Progenitor cell of endocrine pancreas (in vitro differentiated cells): ENCODE measurements at places on chromosomes 7 and 10. TPM values are rescaled to one million over a fixed set of nuclear protein-coding genes. Genes with fewer than 3 reads are reported as not detected.

GRCh38 chr10:60048091-60048501, 141.7 kb upstream of the CCDC6 start:
- peaks cover 8% of the 10 kb centered on the region for H3K36me3 ChIP-seq
- H3K27me3 ChIP-seq, result no peaks in the 10 kb centered on the region
- peaks cover 22% of the 10 kb centered on the region for H3K4me1 ChIP-seq
- DNase-seq, result no peak

DNA sequence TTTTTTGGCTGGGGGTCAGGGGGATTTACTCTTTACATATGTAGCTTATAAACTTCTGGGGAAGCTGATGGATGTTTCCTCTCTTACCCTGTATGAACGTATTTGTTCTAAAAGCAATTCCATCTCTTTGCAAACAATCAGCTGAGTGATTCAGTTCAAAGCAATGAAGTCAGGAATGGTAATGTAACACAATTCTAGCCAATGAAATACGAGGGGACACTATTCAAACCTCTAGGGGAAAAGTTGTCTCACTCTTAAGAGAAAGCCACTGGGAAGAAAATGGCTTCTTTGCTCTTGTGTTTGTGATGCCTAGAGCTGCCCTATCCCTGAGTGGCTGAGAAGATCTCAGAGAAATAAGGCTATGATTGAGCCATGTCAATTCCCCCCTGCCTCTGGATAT, 134.8 kb upstream of the SEMA3C start:
- H3K27ac ChIP-seq, result no peak overlapping the region
- H3K4me3 ChIP-seq, result no peak overlapping the region
- H3K27me3 ChIP-seq, result no peaks in the 10 kb centered on the region

GRCh38 chr10:78712147-78712546, 356.6 kb upstream of the ZMIZ1 start:
- H3K4me1 ChIP-seq, result peaks cover 11% of the 10 kb centered on the region
- H3K36me3 ChIP-seq, result no peaks in the 10 kb centered on the region
- H3K27ac ChIP-seq, result no peak overlapping the region
- DNase-seq, result no peak

WDFY4 gene
- 0.07 and 0.16 TPM in 2 replicates for total RNA-seq

GRCh38 chr7:25854608-25855497, 297.1 kb upstream of the NFE2L3 start:
- peak overlapping the region; percentile 90 for H3K27ac ChIP-seq
- H3K36me3 ChIP-seq, result no peaks in the 10 kb centered on the region
- H3K27me3 ChIP-seq, result peaks cover 28% of the 10 kb centered on the region
- peaks cover 20% of the 10 kb centered on the region for H3K4me1 ChIP-seq

DNA sequence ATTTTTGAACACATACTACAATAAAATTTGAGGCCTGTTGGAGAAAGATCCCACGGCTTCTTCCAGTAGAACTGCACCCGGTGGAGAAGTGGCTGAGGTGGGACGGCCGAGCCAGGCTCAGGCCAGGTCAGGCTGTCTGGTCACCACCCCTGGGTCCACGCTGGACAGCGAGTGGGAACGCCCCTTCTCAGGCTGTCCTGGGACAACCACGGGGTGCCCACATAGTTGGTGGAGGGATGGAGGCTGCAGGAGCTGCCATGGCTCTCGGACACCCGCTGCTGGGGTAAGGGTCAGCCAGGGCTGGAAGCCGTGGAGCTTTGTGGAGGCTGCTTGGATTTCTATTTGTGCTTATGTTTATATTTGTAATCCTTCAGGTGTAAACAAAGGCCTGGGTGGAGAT, 206.5 kb downstream of the DNAJB6 start:
- H3K27ac ChIP-seq, result no peak overlapping the region
- H3K4me3 ChIP-seq, result no peak overlapping the region
- no peaks in the 10 kb centered on the region for H3K4me1 ChIP-seq
- H3K27me3 ChIP-seq, result peaks cover 28% of the 10 kb centered on the region
- no peaks in the 10 kb centered on the region for H3K36me3 ChIP-seq
